ENCODE measurements at places on chromosomes 2 and 18. TPM values are rescaled to one million over a fixed set of nuclear protein-coding genes. Genes with fewer than 3 reads are reported as not detected.

The IL36RN gene
- total RNA-seq: not detected

The COL4A3 gene
- 0.29 TPM for total RNA-seq

The TNS1 gene
- total RNA-seq: 2.5 TPM

The POU3F3 gene
- total RNA-seq: not detected

DNA sequence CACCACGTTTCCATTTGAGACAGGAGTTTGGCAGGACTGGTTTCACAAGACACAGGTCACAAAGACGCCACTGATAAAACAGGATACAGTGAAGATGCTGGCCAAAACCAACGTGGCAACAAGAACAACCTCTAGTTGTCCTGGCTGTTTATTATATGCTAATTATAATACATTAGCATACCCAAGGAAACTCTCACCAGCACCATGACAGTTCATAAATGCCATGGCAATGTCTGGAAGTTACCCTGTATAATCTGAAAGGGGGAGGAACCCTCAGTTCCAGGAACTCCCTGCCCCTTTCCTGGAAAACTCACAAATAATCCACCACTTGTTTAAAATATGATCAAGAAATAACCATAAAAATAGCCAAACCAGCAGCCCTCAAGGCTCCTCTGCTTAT is 148.3 kb downstream of the RBM43 start:
- DNase-seq: no peak

DNA sequence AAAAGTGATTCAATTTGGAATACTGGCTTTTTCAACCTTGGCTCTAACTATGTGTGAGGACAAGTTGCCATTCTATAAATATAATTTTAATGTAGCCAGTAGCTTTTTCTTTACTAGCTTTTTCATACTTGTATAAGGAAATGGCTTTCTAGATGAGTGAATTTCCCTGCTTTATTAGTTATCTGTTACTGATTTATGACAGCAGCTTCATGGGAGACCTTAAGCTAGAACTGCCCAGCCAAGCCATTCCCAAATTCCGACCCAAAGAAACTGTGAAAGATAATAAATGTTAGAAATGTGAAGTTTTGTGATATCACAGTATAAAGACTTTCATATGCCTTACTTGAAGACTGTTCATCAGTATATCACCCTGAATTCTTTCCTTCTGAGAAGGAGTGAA is 32.3 kb downstream of the BABAM2 start:
- DNase-seq: no peak

- DNase-seq: no peak
Measured at GRCh38 chr18:23498117-23498516, 5.2 kb upstream of the RMC1 start.

DNA sequence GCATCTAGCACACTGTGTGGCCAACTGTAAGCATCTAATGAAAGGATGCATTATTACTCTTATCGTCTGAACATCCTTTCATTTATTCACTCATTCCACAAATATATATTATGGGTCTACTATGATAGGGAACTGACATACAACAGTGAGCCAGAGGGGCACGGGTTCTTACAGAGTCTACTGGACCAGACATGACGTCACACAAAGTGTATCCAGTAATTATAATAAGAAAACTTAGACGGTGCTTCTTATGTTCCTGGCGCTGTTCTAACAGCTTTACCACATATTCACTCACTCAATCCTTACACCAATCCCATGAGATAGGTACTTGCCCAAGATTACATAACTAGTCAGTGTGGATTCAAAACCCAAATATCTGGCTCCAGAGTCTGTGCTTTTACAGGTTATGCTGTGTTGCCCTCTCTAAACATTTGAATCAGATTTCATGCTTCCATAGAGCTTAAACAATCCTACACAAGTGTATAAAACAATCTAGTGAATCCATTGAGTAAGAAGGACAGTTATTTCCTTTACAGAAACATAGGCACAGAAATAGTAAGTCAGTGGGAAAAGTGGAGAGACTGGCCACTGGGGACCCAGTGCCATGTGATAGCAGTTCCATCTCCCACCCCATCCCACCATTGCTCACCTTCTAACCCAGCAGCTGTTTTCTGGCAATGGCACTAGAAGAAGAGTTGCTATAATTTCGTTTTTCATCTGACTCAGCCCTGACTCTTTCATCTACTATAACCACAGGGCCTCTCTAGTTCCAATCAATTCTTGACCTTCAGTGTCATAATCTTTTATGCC is 24.2 kb upstream of the ARL5A start:
- DNase-seq: no peak

- DNase-seq: no peak
Measured at GRCh38 chr2:11104794-11105660, 50.2 kb upstream of the SLC66A3 start.

DNA sequence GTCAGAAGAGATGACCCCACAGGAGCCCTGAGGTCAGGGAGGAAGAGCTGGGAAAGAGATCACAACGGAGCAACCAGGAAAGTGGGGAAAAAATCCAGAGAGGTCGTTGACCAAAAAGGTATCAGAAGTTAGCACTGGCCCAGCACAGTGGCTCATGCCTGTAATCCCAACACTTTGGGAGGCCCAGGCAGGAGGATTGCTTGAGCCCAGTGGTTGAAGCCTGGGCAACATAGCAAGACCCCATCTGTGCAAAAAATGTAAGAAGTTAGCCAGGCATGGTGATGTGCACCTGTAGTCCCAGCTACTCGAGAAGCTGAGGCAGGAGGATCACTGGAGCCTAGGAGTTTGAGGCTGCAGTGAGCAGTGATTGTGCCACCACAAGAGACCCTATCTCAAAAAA is 121.5 kb downstream of the GBX2 start:
- no peak for DNase-seq

GRCh38 chr2:137724912-137725311 is 239.4 kb upstream of the HNMT start:
- DNase-seq: no peak

- DNase-seq: no peak
Measured at GRCh38 chr2:47606172-47606571, 176.8 kb upstream of the MSH6 start.

DNA sequence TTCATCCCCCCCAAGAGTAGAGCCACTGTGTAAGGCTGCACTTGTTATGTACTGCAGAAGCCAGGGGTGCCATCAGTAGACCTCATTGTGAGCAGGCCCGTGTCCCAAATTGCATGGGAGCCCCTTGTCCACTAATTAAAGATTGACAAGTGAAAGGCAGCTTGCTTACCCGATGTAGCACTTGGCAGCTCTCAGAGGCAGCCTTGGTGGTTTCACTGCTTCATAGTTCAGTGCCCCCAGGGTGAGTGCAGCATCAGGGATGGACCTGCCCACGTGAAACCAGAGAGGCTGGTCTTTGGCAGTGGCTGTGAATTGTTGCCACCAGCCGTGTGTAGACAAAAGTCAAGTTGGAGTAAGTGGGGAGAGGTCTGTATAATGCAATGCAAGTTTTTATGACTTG is 13.3 kb downstream of the TUBB6 start:
- peak; percentile 69 for DNase-seq
